ENCODE measurements at places on chromosomes 13 and 19. TPM values are rescaled to one million over a fixed set of nuclear protein-coding genes. Genes with fewer than 3 reads are reported as not detected.

DNA sequence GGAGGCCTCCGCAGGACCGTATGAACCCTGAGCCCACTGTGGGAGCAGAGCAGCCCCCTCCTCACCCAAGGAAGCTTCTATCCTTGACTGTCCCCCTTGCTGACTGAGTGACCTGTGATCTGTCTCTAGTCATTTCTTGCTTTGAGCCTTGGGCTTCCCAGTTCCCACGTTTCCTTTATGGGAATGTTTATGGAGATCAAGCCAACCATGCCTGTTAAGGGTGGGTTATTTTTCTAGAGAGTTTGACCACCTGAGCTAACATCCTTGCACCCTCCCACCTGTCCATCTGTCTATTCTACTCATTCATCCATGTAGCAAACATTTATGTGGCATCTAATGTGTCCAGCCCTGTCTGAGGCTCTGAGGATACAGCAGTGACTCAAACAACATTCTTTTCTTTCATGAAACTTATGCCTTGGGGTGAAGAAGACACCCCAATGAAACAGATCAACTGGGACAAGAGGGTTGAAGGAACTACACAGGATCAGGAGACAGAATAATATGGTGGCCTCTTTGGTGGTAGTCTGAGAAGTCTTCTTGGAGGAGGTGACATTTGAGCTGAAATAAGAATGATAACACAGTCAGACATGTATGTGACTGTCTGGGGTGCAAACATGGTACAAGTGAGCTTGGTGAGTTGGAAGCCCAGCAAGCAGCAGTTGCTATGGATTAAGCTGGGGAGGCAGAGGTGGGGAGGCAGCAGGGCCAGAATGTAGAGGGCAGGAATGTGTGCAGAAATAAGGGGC, 30.5 kb downstream of the CERS4 start:
- DNase-seq: no peak

- peak; percentile 17 for DNase-seq
Observed at GRCh38 chr19:7970716-7971448, 27.4 kb upstream of the TIMM44 start.

- DNase-seq: no peak
Observed at GRCh38 chr19:15424121-15424520, 5.3 kb upstream of the AKAP8L start.

DNA sequence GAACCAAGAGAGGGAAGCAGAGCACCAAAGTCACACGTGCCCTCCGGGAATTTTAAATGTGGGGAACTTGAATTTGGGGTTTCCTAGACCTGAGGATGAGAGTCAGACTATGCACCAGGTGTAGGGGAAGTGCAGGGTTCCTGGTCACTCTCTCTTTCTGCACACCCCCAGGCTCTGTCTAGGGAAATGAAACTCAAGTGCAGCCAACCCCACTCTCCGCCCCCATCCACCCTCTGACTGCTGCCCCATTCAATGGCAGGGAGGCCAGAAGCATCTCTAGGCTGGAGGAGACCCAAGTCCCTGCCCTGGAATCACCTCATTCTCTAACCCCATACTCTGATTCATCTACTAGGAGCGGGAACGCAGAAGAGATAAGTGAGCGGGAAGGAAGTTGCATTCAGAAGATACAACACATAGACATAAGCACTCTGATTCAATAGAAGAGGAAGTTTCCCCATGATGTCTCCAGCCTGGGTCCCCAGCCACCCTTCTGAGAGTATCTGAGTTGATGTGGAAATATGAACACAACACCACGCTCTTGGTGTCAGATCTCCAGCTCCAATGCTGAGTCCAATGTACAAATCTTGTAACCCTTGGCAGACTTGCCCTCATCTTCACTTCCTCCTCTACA, 4.7 kb upstream of the SIGLEC14 start:
- peak; percentile 53 for DNase-seq

GRCh38 chr13:109385242-109385560, 401.2 kb downstream of the IRS2 start:
- DNase-seq: no peak

DNA sequence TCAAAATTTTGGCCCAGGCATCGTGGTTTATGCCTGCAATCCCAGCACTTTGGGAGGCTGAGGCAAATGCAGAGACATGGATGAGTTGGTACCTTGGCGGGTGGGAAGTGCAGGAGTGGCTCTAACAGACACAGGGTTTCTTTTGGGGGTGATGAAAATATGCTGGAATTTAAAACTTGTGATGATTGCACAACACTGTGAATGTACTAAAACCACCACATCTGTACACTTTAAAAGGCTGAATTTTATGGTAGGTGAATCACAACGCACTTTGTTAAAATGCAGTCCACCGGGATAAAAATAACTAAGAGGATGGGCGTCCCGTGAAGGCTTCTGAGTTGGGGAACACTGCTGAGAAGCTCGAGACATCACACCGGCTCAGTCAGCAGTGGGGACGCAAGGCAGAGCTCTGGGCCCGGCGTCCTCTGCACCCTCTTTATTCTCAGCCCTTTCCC, 47.1 kb downstream of the MLLT1 start:
- no peak for DNase-seq

Gene WBP4
- total RNA-seq: 8.6 TPM

Gene SULT2A1
- not detected for total RNA-seq
